ENCODE measurements at places on chromosomes 3 and 15.

- DNase-seq, result peak; percentile 86
Measured at GRCh38 chr3:141940194-141940776, 63.8 kb downstream of the ATP1B3 start.

DNA sequence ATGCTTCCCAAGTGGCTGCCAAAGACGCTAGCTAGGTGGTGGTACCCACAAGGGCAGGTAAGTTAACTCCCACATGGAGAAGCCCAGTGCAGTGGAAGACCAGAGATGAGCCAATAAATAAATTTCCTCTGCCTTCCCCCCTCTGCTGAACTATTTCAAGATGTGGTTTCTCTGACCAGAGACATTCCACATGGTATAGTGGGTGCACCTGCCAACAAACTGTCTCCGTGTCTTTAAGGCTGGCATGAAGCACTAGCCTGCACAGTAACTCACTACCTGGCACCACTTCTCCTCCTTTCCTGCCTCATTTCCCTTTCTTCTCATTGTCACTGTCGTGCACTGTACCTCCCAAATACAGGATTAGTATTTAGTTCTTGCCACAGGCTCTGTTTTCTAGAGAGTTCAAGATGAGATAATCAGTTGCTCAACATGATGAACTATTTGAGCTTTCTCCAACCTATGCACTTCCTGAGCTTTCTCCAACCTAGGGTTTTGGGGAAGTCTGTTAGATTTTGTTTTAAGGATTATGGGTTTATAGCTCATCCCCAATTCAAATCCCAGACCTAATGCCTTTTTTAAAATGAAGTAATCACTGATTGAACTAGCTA is 8.4 kb upstream of the CRTAP start:
- no peak for DNase-seq

DNA sequence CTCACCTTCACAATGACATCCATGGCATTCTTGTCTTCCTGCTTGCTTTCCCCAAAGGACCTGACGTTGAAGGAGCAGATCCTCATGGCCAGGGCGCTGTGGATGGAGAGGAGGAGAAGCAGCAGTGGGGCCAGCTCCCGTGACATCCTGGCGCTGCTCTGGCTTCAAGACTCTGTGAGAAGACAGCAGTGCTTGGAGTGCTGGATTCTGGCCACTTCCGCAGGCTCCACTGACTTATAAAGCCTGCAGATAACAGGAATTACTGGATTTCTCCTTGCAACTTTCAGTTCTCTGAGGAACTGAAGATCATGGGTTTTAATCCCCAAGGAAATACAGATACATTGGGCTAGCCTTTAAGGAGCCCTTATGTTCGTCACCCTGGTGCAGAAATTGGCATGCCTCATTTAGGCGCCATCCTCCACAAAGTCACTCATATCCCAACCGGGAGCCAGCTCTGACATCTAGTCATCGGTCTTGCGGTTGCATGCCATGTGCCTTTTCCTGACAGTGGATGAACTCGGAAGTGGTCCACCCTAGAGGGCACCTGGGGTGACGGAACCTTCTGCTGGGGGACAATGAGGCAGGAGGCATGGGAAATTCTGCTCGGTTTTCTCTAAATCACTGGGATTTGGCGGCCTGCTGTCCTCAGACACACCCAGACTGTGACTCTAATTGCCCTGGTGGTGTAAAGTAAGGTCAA is at the start of gene DNASE1L3:
DNASE1L3 (minus strand) TSS at position 212 of the 700 bp plus-strand sequence; CDS start at position 146, 66 bp downstream.
- no peak for DNase-seq

- DNase-seq, result no peak
Measured at GRCh38 chr3:83515123-83515522, 1443.7 kb upstream of the CADM2 start.

- no peak for DNase-seq
Measured at GRCh38 chr3:35522450-35522849, 116.9 kb upstream of the ARPP21 start.

GRCh38 chr3:17166369-17166768 is 281.6 kb downstream of the PLCL2 start:
- no peak for DNase-seq

DNA sequence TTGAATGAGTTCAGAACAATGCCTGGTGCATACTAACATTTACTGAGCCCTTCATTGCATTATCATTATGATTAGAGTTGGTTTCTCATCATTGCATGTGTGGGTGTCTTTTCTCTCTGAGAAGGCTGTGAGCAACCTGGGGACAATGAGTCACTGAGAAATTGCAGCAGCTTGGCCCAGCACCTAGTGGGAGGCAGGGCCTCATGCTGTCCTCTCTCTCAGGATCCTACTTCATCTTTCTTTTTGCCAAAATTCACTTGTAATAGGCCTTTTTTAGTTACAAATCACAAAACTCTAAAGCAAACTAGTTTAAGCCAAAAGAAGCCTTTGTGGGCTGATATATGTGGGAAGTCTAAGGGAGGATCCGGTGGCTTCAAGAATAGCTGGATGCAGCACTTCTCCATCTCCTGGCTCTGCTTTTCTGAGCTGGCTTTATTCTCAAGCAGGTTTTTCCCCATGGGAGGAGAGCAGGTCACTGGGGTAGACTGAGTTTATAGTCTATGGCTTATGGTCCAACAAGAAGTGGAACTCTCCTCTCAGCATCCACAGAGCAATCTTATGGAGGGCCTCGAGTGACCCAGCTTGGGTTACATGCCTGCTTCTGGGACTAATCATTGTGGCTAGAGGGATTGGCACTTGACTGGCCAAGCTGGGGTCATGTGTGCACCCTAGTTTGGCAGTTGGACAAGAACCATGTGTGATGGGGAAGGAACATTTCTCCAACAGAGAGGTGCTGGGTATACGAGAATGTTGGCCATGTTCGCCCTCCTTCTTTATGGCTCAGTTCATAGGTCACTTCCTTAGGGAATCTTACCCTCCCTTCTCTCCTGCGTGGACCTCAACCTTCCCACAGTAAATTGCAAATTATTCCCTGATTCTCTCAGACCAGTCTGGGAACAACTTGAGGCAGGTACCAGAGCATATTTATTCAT is 8.7 kb upstream of the CAMK1 start:
- no peak for DNase-seq

DNA sequence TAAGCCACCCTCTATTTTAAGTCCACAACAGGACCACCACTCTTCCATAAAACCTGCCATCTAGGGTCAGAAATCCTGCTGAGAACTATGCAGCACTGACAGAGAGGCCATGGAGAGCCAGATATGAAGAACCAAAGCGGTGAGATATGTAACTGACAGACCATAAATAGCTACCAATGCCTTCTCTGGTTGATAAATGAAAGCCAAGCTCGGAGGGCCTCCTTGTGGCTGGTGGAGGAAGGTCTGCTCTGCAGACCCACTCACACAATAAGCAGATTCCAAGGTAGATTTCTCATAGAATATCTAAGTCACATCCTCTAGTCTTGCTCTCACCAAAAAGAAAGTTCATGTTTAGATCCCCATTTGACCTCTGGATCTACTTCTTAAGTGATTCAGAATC is 38.9 kb downstream of the RYK start:
- DNase-seq, result peak; percentile 67

DNA sequence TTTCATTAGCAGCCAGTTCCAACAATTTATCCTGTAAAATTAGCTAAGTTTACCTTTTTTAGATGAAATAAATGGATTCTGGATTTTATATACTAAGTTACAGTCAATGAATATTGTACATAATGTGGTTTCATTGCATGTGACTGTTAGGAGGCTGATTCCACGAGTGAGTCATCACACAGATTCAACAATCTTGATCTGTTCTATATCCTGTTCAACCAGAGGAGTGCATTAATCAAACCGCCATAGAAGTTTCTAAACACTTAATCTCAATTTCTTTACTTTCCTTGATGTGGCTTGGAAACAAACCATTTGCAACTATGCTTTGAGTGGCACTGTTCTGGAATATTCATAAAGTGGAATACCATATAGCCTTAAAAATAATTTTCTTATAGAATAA is 15.3 kb downstream of the DNAJC13 start:
- peak; percentile 82 for DNase-seq

DNA sequence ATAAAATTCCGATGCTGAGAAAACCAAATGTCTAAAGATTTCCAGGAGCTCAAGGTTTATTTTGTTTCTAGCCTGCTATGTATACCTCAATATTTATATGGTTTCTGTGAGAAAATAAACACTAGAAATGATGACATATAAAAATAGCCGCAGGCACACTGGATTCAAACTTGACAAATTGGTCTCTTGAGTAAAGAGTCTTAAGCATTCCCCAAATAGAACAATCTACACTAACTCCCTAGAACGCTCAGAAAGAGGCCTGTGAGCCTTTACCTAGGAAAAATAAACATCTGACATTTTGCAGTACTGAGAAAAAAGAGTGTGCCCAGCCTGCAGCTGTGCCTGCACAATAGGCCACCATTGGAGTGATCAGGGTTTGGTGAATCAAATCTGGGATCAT is 75.2 kb downstream of the NEK10 start:
- DNase-seq, result peak; percentile 48

DNA sequence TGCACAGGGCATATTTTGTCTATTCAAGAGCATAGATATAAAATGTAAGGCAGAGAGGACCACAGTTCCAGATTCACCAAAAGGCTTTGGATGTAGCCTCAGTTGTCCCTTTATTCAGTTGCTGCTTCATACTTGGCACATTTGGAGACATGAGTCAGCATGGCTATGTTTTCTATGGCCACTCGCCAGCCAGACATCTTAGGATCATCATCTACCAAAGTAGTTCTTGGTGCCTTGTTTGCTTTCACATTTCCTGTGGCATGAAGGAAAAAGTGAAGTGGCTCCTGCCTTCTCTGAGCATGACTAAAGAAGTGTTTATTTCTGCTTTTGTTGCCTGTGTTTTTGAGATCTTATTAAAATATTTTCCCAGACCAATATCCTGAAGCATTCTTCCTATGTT is 7.2 kb downstream of the SUSD5 start:
- DNase-seq, result peak; percentile 95

GRCh38 chr3:19967208-19967607 is 20.3 kb downstream of the RAB5A start:
- no peak for DNase-seq

- DNase-seq, result no peak
Measured at GRCh38 chr3:126543457-126544061, 15.2 kb downstream of the C3orf22 start.

- DNase-seq, result no peak
Measured at GRCh38 chr15:81418444-81418843, 44.4 kb upstream of the TMC3 start.

GRCh38 chr3:159761848-159762635 is 226.6 kb upstream of the IL12A start:
- peak; percentile 67 for DNase-seq

DNA sequence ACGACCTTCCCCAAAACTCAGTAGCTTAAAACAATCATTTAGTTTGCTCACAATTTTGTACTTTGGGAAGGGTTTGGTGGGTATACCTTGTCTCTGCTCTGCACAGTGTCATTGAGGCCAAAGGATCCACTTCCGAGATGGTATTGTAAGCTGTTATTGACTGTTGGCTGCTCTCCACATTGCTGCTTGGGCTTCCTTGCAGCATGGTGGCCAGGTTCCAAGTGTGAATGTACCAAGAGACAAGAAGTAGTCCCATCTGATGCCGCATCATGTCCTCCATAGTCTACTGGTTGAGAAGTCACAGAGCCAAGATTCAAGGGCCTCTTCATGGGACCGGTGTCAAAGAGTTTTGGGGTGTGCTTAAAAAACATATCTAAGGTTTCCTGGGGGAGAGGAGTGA is 268.5 kb downstream of the PLCL2 start:
- no peak for DNase-seq

- no peak for DNase-seq
Measured at GRCh38 chr3:176968631-176969030, 228.7 kb downstream of the TBL1XR1 start.

DNA sequence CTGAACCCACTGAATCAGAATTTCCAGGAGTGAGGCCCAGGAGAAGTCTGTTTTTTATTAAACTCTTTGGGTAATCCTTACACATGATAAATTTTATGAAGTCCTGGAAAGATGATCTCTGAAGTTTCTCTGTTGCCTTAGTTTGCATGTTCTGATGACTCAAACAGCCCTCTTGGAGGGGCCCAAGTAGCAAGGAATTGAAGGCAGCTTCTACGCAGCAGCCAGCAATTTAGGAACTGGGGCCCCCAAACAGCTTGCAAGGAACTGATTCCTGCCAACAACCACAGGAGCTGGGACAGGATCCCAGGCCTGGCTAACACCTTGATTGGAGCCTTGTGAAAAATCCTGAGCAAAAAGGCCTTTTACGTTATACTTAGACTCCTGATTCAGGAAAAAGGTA is 5.4 kb upstream of the ACP3 start:
- no peak for DNase-seq

DNA sequence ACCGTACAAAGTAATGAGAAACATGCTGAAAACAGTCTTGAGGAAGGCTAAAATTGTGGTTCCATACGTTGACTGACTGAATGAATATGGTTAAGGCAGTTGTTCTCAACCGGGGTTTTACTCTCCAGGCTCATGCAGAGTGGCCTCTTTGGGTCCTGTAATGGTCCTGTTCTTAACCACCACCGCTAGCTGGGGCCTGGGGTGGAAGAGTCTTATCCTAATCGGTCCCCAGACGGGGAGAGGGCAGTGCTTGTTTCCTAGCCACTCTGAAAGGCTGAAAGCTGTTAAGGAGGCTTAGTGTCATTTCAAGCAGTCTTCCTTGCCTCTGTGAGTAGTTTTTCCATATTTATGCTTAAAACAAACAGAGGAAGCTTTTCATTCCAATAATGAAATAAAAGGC is 32.0 kb downstream of the SELENOT start:
- no peak for DNase-seq

DNA sequence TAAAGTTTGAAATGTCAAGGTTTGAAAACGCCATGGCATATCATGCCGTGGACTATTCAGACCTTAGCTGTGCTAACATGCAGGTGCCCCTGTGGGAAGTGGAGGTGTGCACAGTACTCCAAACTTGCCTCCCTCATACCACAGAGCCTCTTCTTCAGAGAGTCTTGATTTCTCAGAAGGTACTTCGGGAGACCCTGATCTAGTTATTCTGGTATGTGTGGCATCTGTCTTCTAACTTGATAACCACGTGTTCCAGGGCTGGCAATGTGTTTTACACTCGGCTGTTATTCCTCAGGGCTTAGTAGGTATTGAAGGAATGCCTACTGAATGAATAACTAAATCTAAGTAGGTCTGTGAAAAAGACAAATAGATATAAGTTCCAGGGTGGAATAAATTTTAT is 309.9 kb downstream of the CLSTN2 start:
- DNase-seq, result peak; percentile 56

DNA sequence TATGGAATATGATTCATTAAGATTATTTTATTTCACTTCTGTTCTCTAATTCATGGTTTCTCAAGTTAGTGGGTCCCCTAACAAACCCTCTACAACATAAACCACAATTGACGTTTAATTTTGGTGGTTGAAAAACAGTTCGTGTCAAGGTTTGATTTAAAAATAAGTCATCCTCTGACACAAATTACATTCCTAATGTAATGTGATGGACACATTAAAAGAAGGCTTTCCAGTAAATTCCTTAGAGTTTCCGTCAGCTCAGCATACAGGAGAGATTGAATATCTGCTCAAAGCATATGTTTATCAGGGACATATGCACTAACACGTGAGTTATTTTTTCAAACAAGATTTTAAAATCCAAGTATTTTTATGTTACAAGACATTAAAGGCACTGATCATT is 626.5 kb upstream of the ADAMTS9 start:
- DNase-seq, result no peak
